ENCODE measurements at places on chromosomes 7 and 10.

GRCh38 chr10:30070001-30070685 lies 10.8 kb upstream of the JCAD start:
- no peak for DNase-seq

DNA sequence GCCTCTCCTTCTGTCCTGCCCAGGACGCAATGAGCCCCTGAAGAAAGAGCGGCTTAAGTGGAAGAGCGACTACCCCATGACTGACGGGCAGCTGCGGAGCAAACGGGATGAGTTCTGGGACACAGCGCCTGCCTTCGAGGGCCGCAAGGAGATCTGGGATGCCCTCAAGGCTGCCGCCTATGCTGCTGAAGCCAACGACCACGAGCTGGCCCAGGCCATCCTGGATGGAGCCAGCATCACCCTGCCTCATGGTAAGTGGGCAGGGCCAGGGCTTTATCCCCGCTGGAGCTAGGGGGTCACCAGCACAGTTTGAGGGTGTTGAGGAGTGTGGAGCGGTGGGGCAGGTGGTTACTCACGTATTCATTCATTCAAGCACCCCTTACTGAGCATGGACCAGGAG lies 4.7 kb upstream of the ANKRD2 start:
- DNase-seq = no peak

GRCh38 chr10:8404721-8405120 lies 350.2 kb downstream of the GATA3 start:
- no peak for DNase-seq

GRCh38 chr7:54397836-54398612 lies 144.2 kb upstream of the VSTM2A start:
- DNase-seq = no peak

GRCh38 chr10:7372504-7372903 lies 38.3 kb downstream of the SFMBT2 start:
- DNase-seq = no peak

- no peak for DNase-seq
Measured at GRCh38 chr10:13331646-13332045, 16.4 kb downstream of the SEPHS1 start.

DNA sequence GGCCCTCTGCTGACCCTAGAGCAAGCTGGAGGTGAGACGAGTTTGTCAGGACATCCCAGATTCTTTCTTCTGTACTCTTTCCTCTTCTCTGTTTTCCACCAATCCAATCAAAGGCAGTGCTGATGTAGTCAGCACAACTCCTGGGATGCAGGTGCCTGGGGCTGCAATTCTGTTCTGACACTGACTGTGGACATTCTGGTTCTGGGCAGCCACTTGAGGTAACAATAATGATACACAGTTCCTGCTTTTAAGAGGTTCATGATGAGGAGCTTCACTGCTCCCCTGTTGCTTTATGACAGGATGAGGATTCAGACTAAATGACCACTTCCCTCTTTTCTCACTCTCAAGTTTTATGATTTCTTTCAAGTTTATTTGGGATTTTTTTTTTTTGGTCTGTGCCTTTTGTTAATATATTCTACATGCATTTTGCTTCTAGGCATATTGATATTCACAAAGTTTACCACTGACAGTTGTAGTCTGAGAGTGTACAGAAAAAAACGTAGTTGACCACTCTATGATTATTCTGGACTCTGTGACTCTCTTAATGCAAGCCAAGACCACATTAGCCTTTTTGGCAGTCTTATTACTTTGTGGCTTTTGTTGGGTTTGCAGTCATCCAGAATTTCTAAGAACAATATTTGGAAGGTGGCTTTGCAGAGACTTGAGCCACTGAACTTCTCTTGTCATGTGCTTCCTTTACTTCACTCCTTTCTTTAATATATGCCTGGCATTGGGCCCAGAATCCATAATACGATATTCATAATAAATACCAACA lies 247.6 kb downstream of the AUTS2 start:
- peak; percentile 31 for DNase-seq

DNA sequence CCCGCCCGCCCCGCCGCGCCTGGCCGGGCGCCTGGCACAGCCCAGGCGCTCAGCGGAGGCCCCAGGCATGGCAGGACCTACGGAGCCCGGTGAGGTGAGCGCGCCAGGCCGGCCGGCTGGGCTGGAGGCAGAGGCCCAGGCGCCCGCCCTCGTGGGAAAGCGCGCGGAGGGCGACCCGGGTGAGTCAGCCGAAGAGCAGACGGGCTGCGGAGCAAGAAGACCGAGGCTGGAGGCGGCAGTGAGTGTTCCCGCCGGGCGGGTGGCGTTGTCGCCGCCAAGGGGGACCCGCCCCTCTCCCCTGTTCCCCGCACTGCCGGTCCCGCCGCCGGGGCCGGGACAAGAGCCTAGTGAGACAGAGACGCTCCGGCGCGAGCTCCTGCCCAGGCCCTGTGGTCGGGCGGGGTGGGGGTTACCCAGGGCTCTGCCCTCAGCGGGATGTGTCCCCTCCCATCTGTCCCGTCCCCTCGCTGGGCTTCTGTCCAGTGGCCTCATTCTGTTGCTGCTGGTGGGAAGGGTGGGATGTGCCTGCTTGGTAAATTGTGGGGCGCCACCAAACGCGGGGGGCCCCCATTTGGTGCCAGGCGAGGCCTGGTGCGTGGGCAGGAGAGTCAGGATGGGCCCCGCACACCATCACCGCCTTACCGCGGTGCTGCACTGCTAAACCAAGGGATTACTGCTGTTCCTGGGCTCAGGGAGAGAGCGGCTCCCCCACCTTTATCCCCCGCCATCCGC lies 17.0 kb upstream of the NODAL start:
- peak; percentile 53 for DNase-seq

GRCh38 chr7:51430480-51431086 lies 114.0 kb upstream of the COBL start:
- peak; percentile 13 for DNase-seq

DNA sequence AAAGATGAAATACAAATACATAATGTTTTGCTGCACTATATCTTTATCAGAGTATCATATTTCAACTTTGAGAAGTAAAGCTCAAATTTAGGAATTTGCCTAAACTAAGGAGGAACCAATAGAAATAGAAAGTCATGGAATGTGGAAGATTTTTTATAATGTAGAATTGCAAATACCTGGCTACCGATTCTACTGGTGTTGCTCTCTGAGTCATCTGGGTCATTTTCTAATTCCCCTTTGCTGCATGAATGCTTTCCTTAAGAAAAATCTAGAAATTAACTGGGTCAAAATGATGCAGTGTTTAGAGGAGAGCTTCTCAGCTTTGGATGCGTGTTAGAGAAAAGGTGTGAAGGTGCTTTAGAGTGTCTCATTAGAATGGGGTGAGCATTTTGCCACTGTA lies 568.9 kb upstream of the ANKRD30A start:
- no peak for DNase-seq

DNA sequence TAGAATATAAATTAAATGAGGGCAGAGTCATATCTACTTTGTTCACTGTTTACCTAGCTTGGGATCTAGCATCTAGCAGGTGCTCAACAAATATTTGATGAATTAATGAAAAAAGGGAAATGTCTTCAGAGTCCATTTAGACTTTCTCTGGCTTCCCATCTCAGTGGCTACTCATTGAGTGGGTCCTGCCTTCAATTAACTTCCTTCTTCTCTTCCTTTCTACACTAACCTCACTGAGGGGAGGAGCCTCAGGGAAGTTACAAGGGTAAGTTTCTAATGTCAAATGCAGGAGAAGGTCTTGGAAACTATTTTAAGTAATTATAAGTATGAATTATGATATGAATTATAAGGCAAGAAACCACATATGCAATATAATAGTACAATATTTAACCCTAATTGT lies 28.2 kb upstream of the MPP7 start:
- DNase-seq = no peak

- no peak for DNase-seq
Measured at GRCh38 chr7:76047305-76047810, 442 bp downstream of the STYXL1 start.

DNA sequence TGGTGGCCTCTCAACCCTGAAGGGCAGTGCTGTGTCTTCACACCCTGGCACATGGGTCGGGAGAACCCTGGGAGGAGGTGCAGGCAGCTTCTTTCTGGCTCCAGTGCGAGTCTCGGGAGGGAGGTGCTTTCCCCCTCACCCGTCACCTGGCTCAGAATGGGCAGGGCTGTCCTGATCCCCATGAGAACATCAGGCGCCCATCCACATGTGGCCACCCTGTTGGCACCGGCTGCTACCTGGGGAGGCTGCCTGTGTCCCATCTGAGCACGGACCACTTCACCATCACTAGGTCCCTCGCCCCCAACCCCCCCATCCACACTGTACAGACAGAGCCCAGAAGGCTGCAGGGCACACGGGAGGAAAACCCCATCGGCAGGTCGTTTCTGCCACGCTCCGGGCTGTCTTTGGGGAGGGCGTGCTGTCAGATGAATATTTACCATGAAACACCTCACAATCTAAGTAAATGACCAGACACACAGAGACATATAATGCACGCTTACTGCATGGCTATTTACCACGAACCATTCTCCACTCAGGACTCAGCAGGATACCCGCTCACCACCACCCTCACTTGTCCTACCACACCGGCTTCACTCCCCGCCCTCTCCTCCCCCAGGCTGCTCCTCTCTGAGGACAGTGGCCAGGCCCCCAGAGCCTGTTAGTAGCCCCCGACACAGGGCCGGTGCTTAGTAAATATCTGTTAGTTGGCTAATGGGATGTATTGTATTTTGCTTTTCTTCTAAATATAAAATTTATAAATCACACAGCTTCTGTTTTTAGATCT lies 282.2 kb downstream of the DNAJB6 start:
- no peak for DNase-seq

DNA sequence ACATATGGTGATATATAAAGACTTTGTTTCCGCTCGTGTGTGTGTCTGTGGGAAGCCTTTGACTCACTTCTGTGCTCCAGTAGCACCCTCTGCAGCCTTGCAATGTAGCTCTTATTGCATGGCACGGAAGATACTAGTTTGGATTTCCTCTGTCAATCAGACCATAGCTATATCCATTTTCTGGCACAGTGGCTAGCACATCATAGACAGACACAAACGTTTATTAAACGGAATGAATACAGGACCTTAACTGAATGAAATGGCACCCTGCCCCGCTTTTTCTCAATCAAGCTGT lies 124.0 kb upstream of the PTPN20 start:
- DNase-seq = peak; percentile 61

DNA sequence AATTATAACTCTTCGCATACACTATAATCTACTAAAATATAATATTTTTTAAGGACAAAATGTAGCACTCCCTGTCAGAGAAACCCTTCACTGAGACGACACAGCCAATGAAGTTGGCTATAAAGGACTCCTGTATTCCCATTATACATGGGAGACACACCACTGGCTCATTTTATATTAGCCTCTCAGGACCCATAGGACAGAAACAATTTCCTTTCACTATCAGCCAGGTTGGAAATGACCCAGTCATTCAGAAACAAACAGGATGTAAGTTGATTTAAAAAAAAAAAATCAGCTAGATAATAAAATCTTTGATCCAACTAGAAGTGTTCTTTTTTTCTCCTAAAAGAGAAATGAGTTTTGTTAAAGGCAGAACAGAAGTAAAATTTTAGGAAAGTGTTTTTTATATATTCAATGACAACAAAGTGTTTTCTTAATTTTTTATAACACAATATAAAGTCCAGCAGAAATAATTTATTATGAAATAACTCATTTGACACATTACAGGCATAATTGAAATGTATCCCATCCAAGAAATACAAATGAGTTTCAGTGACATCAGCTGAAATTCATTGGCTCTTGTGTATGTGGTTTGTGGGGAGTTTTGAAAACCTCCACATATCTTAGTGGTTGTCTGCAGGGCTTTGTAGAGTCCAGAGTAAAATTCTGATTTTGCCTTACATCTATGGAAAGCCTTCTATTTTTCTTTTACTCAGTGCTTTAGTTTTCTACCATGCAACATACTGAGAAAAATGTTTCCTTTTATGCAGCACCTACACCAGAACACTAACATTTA lies 64.1 kb downstream of the CTTNBP2 start:
- DNase-seq = peak; percentile 44

DNA sequence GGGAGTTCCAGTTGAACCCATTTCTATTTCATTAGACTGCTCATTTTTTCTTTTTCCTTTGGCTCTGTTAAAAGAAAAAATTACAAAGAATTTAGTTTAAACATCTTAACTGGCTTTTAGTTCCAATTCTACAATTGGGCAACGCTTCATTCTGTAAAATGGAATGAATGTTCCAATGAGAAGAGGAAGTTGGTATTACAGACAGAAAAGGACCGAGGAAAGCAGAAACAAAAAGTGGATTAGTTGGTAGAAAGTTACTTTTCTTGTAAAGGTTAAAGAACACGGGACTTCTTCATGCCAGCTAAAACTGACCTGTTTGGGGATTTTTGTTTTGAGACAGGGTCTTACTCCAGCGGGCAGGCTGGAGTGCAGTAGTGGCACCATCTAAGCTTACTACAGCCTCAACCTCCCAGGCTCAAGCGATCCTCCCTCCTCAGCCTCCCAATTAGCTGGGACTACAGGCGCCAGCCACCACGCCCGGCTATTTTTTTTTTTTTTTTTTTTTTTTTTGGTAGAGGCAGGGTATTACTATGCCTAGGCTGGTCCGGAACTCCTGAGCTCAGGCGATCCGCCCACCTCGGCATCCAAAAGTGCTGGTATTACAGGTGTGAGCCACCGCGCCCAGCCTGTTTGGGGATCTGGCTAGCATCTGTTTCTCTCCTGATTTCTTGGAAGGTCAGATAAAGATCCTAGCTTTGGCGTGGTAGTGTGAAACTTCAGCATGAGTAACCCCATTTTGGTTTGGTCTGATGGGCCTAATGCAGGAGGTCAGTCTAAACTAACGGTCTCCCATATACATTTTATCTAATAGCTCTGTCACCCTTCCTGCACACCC lies 1.3 kb upstream of the VDAC2 start:
- DNase-seq = no peak

- DNase-seq = peak; percentile 85
Measured at GRCh38 chr10:58856508-58857240, 319.8 kb upstream of the PHYHIPL start.

- peak; percentile 1 for DNase-seq
Measured at GRCh38 chr7:156558198-156558597, 82.4 kb upstream of the RNF32 start.

DNA sequence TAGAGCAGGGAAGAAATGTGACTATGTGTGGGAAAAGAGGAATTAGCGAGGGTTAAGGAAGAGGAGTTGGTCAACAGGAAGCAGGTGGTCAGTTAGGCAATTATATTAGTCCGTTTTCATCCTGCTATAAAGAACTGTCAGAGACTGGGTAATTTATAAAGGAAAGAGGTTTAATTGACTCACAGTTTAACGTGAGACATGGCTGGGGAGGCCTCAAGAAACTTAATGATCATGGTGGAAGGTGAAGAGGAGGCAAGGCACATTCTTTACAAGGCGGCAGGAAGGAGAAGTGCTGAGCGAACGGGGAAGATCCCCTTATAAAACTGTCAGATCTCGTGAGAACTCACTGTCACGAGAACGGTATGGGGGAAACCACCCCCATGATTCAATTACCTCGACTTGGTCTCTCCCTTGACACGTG lies 35.0 kb downstream of the RAMP3 start:
- no peak for DNase-seq

- no peak for DNase-seq
Measured at GRCh38 chr10:77810446-77811335, 115.9 kb downstream of the DLG5 start.

- no peak for DNase-seq
Measured at GRCh38 chr10:84588426-84588825, 260.0 kb downstream of the CCSER2 start.
